ENCODE measurements at places on chromosomes 16 and 17. TPM values are rescaled to one million over a fixed set of nuclear protein-coding genes. Genes with fewer than 3 reads are reported as not detected.

DNA sequence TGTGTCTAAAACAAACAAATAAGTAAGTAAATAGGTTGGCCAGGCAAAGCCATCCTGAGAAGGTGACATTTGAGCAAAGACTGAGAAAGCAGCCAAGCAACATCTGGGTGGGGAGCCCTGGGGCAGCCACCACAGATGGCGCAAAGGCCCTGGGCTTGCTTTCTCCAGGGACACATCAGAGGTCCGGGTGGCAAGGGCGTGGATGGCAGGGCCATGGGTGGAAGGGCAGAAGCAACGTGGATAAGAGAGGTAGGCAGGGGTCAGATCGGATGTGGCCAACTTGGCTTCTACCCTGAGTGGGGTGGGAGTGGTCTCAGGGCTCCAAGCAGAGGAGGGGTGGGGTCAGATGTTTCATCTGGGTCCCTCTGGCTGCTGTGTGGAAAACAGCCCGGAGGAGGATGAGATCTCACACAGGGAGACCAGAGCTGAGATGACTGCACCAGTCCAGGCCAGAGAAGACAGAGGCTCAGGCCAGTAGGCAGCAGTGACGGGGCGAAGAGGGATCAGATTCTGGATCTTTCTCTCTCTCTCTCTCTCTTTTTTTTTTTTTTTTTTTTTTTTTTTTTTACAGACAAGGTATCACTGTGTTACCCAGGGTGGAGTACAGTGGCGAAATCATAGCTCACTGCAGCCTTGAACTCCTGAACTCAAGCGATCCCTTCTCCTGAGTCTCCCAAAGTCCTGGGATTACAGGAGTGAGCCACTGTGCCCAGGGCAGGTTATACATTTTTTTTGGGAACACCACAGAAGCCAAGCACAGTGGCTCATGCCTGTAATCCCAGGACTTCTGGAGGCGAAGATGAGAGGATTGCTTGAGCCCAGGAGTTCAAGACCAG lies 6.1 kb upstream of the SPN start:
- DNase-seq = no peak

DNA sequence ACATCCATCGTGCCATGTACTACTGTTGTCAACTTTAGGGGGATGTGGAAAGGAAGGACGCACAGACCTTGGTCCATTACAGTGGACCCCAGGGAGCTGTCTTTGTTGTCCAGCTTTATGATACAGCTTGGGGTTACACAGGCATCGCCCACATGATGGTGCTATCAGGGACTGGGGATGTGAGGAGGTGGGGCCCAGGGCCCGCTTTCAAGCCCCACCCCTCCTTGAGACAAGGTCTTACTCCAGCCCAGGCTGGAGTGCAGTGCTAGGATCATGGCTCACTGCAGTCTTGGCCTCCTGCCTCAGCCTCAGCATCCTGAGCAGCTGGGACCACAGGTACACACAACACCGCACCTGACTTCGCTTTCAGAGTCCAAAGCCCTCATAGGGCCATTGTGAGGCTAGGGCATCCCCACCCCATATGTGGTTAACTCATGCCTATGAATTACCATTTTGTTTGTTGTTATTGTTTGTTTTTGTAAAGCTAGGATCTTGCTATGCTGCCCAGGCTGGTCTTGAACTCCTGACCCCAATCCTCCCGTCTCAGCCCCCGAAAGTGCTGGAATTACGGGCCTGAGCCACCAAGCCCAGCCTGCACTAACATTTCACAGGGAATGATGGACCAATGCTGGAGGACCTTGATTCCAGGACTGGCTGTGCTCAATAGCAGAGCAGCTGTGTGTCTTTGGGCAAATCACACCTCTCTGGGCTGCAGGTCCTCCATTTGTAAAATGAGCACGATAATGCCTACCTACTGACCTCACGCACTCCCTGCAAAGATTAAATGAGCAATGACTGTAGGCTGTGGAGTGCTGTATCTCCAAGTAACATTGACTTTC lies 17.2 kb downstream of the ST3GAL2 start:
- no peak for DNase-seq

The CCL17 gene
- not detected for total RNA-seq

DNA sequence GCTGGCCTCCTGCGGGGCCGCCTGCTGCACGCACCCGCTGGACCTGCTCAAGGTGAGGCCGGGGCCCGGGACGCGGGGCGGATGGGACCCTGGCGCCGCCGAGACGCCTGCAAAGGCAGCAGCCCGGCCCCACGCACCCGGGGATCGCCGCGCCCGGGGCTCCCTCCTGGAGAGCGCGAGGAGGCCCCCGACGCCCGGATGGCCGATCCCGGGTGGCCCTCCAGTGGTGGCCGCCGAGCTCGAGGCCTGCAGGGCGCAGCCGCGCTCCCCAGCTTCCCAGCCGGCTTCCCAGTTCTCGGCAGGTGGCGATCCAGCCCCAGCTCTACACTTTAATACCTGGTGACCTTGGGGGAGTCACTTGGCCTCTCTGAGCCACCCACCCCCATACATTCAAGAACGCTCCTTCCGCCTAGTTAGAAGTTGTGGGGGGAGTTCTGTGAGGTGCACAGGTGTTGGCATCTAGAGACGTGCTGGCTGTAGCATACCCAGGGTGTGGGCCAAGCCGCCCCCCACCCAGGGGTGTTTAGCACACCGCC lies 452 bp downstream of the SLC25A10 start:
- DNase-seq = no peak

The ARHGAP23 gene
- total RNA-seq = 150 TPM

DNA sequence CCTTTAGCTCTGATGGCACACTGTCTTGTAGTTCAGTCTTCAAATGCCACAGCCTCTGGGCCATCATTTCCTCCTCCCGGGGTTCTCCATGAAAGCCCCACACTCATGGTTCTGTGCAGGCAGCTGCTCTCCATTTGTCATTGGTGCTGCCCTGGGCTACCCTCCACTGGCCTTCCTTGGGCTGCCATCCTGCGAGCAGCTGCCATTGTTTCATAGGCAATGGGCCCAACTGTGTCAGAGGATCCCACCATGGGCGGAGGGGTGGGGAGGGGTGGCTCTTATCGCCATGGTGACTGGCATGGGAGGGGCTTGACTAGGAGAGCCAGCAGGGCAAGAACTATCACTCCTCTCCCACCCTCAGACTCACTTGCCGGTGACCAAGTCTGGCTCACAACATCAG lies 38.6 kb upstream of the BRD7 start:
- DNase-seq = peak; percentile 35
